Naive thymus-derived CD8-positive, alpha-beta T cell (primary cell): ENCODE measurements at places on chromosomes 4 and X.

DNA sequence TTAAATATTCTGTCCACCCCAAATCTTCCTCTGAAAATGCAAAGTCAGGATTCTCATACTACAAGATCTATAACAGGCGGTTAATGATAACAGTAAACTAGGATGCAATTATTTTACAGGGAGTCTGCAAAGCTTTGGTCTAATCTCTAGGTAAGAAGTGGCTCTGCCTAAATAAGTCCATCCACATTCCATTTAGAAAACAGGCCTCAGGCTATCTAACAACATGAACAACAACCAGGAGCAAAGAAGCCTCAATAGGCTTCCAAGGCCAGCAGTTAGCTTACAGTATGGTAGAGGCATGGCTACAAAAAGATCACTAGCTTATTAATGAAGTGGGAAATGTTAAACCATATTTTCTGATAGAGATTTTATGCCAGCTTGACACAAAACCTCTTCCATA, 6.4 kb downstream of the MAB21L2 start:
- no peak for DNase-seq

DNA sequence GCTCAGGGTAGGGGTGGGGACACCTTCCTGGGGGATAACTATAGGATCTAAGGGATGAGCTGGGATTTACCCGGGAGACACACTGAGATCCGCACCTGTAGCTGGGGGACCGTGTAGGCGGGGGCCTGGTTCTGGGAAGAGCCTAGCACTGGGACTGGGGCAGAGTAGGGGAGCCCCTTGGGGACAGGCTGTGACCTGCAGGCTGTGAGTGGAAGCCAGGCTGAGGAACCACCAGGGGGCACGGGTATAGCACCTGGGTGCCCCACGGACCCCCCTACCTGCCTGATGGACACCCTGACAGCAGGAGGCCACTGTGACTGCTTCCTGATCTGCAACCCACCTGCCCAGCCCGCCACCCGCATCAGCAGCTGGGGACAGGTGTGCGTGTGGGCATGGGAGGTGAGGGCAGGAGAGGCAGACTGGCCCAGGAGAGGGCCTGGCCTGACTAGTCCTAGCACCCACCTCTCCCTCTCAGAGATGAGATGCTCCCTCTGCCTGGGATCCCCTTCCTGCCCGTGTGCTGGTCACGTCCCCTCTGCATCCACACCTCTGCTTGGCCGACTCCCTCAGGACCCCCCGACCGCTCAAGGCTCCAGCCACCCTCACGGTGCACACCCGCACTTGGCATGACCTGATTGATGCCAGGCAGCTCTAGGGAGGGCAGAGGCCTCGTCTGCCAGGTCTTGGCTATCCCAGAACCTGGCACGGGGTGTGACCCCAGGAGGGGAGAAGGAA, 94.2 kb upstream of the NKX1-1 start:
- no peak for DNase-seq

- DNase-seq, result no peak
Observed at GRCh38 chr4:106502106-106502699, 133.6 kb upstream of the GIMD1 start.

DNA sequence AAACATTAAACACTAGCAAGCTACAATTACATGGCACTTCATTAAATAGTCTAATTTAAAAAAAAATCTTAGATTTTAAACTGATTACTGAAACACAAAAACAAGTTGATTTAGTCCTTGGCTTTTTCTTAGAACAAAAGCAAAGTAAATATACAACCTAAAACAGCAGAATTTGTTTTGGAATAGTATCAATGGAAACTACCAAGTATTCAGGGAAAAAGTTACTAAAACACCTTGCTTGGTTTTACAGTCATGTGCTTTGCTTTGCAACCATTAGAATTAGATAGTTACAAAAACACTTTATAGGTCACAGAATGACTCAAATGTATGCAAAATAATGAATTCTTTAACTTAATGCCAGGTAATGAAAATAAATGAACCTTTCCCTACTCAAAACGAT, 105.3 kb downstream of the CNOT6L start:
- DNase-seq, result no peak

DNA sequence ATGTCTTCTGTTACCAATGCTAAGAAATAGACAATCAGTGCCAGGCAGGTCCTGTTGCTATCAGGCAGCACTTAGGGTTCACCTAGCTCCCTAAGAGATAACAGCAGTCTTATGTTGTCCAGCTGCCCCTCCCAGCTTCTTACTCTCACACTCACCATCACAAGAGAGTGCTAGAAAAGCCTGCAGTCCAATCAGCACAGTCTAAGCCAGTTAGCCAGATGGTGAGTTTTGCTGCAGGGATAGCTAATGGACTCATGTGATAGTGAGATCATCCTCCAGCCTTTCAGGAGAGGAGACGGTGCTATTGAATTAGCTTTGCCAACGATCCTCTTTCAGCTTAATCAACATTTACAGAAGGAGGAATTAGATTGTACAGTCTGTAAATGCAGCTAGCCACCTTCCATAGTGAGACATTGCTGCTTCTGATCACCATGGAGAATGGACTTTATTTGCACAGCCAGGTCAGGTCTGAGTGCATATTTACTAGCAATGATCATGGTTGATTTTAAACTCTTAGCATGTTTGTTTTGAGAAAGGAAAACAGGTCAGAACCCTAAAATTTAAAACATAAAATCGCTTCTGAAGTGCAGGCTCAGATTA, 438.3 kb downstream of the CENPC start:
- DNase-seq, result no peak

DNA sequence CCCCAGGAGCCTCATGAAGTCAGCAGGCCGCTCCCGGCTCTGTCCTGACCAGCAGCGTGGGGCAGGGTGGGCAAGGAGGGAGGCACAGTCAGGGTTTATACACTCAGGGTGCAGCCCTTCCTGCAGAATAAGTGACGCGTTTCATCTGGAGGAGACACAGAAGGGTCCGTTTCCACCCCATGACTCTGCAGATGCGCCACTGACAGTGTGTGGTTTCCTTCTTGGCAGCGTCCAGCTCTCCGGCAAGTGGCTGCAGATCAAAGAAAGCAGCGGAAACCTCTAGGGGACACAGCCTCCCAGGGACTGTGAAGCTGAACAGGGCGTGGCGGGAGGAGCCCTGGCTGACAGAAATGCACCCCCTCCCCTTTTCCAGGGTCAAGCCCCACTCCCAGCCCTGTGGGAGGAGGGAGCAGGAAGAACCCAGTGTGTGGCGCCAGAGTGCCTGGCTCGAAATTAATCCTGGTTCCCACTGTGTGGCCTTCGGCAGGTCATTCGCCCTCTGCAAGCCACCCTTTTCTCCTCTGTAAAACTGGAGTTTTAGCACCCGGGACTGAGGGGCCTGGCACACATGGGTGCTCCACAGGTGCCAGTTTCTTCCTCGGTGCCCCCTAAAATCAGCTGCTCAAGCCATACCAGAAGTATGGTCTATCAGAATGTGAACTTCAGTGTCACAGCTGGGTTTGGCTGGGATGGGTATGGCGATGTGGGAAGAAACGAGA, 17.3 kb upstream of the TBC1D14 start:
- no peak for DNase-seq

DNA sequence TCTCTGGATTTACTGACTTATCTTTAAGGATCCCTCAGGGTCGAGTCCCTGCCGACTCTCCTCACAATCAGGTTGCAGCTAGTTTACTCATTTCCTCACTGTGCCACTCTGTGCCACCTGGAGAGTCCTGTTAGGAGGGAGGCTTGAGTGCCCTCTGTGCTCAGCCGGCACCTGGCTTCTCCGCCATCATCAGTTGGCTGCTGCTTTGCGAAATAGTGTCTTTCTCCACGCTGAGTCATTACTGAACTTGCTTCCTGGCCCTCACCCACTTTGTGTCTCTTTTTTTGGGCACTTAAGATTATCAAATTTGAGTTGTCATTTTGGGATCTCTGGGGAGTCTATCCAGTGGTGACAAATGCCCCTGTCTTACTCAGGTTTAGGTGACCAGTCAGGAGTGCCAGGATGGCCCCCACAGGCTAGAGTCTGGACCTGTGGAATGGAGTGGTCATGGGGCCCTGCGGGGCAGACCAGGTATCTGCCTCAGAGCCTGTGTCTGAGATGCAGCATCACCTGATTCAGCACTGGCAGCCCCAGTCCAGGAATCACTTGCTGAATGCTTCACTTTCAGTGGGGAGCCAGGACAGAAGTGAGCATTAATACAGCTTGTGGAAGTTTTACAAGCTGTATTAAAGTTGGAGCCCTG, 37.7 kb downstream of the JADE1 start:
- DNase-seq, result no peak
